ENCODE measurements at places on chromosomes 1 and 21.

GRCh38 chr1:25922056-25922970 is 16.1 kb upstream of the STMN1 start:
- peak; percentile 84 for DNase-seq

DNA sequence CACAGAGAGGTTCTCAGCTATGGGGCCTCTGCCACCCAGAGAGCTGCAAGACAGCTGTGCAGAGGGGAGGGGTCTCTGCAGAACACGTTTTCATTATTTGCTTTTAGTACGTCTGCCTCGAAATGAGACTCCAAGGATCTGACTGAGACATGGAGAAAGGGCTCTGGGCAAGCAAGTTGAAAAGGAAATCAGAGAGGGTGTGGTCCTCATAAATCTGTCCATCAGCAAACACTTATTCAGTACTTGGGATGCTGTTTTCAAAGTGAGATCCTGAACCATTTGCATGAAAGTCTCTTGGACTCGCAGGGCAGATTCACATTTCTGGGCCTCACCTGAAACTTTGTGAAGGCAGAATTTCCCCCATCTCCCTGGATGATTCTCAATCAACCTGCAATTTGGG is 197.4 kb upstream of the GALNT2 start:
- no peak for DNase-seq

GRCh38 chr1:108057541-108057940 is 92.6 kb upstream of the VAV3 start:
- DNase-seq: no peak

- DNase-seq: no peak
Measured at GRCh38 chr1:13901039-13901438, 201.1 kb downstream of the PRDM2 start.

GRCh38 chr1:85502171-85502570 is 37.2 kb upstream of the DDAH1 start:
- no peak for DNase-seq

DNA sequence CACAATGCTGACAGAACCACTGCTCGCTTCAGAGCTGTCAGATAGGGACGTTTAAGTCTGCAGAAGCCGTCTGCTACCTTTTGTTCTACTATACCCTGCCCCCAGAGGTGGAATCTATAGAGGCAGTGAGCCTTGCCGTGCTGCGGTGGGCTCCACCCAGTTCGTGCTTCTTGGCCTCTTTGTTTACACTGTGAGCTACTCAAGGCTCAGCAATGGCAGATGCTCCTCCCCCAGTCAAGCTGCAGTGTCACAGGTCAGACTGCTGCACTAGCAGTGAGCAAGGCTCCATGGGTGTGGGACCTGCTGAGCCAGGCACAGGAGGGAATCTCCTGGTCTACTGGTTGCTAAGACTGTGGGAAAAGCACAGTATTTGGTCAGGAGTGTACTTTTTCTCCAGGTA is 47.1 kb downstream of the LEPR start:
- DNase-seq: peak; percentile 12

GRCh38 chr1:14848203-14848602 is 249.7 kb downstream of the KAZN start:
- no peak for DNase-seq

DNA sequence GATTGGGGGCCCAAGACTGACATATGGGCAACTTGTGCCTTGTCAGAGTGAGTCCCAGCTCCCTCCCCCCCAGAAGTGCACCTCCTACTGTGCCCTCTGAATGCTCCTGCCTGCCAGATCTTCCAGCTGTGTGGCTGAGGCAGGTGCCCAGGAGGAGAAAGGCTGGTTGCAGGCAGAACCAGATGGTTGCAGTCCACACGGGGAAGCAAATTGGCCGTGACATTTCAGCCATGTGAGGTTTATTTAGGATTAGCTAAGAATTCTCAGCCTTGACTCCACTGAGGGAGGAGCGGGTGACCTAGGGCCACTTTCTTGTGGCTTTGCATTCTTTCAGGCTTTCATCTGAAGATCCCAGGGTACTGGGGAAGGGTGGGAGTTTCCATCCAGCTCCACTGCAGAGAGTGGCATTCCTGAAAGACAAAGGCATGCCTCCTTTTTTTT is 33.8 kb downstream of the PEX14 start:
- peak; percentile 68 for DNase-seq

GRCh38 chr1:108813326-108813725 is 43.6 kb downstream of the AKNAD1 start:
- no peak for DNase-seq

- DNase-seq: peak; percentile 63
Measured at GRCh38 chr1:182684116-182684828, at the start of gene RGS8. Gene RGS8 (minus strand): TSS chr1:182684587. CDS start chr1:182669649, 14,938 bp downstream.

DNA sequence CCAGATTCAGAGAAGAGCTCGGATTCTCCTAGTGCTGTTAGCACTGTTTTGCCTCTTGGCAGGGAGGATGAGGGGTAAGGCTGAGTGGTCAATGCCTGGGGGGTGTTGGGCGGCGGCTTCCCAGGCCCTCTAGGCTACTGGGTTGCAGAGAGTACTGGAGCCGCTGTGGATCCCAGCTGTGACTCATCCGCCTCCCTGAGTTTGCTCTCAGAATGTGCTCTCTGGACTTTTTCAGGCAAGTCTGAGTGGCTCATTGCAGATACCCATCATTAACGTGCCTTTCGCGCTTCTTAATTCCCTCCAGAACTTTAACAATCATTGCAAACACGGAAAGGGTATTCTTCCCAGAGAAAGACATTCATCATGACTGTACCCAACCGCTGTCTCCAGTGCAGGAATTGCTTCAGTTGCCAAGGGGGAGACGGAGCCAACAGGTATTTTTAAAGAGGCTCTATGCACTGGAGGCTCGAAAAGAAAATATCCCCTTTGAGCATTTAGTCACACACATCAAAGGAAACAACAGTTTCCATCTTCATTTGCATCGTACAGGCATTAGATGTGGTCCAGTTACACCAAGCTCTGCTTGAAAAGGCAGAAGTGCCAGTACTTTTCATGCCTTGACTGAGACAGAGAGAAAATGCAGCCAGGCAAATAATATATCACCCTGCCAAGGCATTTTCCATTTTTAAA is 14.4 kb upstream of the CAMTA1 start:
- DNase-seq: peak; percentile 6

DNA sequence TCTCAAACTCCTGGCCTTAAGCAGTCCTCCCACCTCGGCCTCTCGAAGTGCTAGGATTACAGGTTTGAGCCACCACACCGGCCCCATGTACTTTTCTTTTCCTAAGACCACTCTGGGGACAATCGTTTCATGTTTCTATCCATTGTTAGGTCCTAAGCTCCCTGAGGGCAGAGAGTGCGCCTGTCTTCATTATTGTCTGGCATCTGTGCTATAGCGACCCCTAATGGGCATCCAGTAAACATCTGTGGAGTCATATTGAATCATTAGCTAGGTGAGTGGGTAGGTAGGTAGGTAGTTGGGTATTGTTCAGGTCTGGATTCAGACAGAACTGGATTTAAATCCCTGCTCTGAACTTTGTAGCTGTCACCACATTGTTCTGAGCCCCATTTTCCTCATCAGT is 66.1 kb downstream of the TMEM53 start:
- DNase-seq: no peak

DNA sequence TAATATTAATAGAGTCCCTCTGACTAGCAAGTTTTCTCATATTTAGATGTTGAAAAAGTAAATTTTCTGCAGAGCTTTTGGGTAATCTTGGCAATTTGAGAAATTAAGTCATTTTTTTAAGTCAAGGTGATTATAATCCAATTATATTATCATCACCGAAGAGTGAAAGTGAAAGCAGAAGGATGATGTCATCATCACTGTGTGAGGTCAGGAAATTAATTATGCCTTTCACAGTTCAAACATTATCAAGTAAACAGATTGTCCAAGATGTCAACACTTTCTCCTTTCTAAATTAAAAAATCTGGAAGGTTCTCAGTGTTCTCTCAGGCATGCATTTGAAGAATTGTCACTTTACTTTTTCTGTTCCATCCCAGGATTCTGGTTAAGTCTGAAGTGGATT is 296.0 kb downstream of the TBX15 start:
- no peak for DNase-seq

DNA sequence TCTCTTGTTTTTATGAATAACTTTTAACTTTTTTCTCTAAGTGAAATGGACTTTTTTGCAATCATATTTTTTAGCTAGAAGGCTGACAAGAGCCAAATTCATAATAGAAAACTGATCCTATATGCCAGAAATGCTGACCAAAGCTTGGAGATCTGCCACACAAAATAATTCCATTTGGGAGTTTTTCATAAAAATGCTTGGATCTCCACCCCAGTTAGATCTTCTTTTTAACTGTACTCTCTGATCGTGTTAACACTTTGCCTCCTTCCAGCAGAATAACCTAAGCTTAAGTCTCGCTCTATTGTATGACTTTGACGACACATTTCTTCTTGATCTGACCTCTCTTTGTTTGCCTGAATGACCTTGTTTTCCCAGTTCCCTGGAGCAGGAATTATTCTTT is 16.8 kb downstream of the FLG2 start:
- DNase-seq: no peak

GRCh38 chr1:211639475-211640300 is 35.7 kb downstream of the NEK2 start:
- no peak for DNase-seq
